ENCODE measurements at places on chromosomes 2 and 18. TPM values are rescaled to one million over a fixed set of nuclear protein-coding genes. Genes with fewer than 3 reads are reported as not detected.

- no peaks in the 10 kb centered on the region for H3K4me1 ChIP-seq
- peaks cover 79% of the 10 kb centered on the region for H3K27me3 ChIP-seq
- H3K27ac ChIP-seq = no peak overlapping the region
- H3K36me3 ChIP-seq = no peaks in the 10 kb centered on the region
Observed at GRCh38 chr2:68745006-68745405, 10.4 kb downstream of the ARHGAP25 start.

UGT1A8 gene
- not detected for total RNA-seq

PLB1 gene
- total RNA-seq = 1.6 TPM

GRCh38 chr18:58231930-58232329, 187.9 kb downstream of the NEDD4L start:
- H3K36me3 ChIP-seq = peaks cover 67% of the 10 kb centered on the region
- H3K27me3 ChIP-seq = no peaks in the 10 kb centered on the region
- peak overlapping the region; percentile 91 for H3K27ac ChIP-seq
- H3K4me3 ChIP-seq = no peak overlapping the region
- DNase-seq = peak; percentile 41
